Activated CD8-positive, alpha-beta memory T cell treated with anti-CD3 and anti-CD28 coated beads for 4 hours (primary cell): ENCODE measurements at places on chromosomes 1 and 21.

- no peak for DNase-seq
Observed at GRCh38 chr1:94255476-94255875, 18.1 kb upstream of the ARHGAP29 start.

- no peak for DNase-seq
Observed at GRCh38 chr1:88773540-88774150, 89.6 kb downstream of the PKN2 start.

GRCh38 chr1:25958465-25958864, 39.4 kb downstream of the PAFAH2 start:
- DNase-seq, result no peak

GRCh38 chr1:4062041-4062440, 162.0 kb upstream of the C1orf174 start:
- no peak for DNase-seq

DNA sequence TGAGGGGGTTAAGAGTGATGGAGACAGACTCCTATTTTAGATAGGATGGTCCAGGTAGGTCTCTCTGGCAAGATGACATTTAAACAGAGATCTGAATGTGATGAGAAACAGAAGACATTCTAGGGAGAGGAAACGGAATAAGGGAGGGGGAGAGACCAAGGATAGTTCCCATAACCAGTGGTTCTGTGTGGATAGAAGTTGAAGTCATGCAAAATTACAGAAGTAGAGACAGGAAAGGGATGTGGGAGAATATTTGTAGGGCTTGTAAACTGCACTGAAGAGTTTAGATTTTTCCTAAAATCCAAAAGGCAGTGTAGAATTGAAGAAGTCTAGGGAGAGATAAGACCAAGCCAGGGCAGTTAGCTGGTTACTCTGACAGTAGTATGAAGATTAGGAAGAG, 200.6 kb downstream of the GRIK1 start:
- no peak for DNase-seq

DNA sequence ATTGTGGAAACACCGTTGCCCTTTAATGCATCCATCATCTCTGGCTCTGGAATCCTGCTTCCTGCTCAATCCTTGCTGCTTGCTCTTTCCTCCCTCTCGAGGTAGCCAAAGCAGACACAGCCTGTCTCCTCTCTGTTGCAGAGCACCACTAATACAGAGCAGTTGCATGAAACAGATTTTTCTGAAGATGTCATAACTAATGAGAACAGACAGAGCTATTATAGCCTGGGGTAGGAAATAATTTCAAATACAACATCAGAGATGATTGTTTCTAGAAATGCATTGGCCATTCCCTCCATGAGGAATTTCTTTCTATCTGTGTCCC, 23.3 kb upstream of the ACBD6 start:
- no peak for DNase-seq

DNA sequence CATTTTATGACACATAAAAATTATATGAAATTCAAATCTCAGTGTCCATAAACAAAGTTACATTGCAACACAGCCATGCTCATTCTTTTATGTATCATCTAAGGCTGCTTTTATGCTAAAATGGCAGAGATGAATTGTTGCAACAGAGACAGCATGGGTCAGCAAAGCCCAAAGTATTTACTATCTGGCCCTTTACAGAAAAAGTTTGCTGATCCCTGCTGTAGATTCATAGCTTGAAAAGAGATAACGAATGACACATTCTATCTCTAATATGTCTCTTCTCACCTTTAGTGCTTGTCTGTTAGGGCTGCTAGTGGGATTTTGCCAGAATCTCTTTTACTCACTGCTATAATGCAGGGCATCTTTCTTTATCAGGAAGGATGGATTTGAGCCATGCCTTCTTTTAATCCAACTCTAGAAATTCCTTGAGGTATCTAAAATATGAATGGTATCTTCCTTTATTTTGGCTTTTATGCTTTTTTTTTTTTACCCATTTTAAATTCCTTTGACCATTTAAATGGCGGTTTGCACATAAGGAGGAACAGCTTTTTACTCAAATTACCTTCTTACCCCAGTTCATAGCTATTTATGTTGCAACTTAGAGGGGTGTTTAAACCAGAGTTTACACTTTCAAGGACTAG, 598.2 kb downstream of the PLPP3 start:
- no peak for DNase-seq

DNA sequence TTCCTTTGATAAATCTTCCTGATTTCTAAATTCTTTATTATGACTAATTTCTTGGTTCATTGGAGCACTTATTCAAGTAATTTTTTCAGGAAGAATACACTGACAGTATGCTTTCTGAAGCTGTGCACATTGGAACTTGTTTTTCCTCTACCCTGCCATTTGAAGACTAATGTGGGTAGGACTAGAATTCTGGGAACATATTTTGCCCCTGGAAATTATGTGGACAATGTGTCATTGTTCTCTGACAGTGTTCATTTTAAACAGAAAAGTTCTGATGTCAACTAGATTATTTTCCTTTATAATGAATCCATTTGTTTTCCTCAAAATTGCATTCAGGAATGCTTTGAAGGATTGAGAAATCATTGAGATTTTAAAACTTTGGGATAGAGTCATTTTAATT, 34.8 kb upstream of the ST6GALNAC5 start:
- no peak for DNase-seq

DNA sequence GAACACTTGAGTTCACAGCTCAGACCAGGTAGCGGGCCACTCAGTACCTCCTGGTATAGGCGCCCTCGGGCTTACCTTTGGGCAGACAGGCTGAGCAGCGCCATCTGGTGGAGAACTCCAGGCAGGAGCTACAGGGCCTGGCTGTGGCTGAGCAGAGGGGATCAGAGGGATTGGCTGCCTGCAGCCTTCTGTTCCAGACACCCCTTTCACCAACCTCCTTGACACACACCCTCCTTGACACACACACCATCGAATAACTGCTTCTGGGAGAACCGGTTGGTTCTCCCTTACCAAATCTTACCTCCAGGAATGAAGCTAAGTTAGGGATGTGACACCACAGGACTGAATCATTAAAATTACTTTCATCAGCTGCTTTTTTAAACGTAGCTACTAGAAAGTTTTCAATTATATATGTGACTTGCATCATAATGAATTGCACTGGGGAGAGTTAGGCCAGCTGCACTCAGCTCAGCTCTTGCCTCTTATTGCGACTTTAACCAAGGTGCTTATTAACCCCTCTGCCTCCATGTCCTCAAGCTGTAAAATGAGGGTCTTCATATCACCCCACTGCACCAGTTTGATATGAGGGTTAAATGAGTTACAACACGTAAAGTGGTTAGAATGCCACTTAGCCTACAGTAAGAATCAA, 6.6 kb downstream of the LIN28A start:
- DNase-seq, result peak; percentile 71

GRCh38 chr1:112445596-112445995, 49.6 kb downstream of the CTTNBP2NL start:
- no peak for DNase-seq

DNA sequence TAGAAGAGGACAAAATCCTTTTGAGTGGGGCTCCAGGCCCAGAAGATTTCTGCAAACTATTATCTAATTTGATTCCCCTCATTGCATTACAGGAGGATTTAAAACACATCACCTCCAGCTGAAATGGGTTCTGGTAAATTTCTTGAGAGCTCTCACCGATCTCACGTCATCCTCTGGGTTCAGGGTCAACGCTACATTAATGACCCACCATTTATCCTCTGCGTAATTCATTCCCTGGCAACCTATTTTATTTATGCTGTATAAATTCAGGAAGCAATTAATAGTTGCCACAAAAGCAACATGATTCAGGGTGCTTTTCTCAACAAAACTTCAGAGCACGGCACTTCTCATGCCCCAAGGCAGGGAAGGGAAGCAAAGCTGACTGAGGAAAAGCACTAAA, 38.9 kb downstream of the LMX1A start:
- DNase-seq, result no peak

GRCh38 chr1:22737374-22738068, 26.9 kb downstream of the EPHB2 start:
- no peak for DNase-seq

DNA sequence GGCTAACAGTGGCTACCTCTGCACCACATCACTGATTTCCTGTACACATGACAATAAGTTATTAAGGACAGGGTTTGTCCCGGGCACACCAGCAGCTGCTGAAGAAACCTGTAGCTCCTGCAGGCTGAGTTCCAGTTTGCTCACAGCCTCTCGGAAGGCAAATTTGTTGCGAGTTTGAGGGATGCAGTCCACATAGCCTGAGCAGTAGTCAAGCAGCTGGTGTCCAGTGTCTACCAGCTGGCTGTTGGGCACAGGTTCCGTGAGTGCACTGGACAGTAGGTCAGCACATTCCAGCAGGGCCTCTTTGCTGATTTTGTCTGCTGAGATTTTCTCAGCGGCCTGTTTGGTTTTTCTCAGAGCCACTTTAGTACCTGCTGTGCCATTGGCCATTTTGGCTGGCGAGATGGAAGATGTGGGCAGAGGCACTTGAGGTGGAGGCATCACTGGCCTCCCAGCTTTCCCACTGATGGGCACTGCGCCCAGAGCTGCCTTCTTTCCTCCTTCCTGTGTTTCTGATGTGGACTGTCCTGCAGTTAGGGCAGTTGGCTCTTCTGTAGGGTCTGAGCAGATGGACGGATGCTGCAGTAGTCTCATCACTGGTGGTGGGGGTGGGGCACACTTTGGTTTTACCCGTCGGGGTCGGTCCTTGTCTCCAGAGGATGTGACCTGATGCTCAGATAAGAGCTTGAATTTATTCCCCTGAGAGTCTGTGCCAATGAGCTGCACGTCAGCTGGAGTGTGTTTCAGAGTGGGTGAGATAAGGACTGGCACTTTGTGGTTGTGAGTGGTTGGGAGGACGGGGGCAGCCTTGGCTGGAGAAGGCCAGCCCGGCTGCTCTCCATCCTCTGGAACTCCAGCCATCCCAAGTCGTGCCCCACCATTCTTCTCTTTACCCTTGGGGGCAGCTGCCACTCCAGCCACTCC, 26.1 kb downstream of the TOR3A start:
- DNase-seq, result no peak

GRCh38 chr21:31558962-31559367, 100.5 kb upstream of the SOD1 start:
- peak; percentile 75 for DNase-seq

GRCh38 chr1:54800899-54801759, at the start of gene TTC22:
Gene TTC22 (minus strand): TSS chr1:54801323. CDS start chr1:54801163, 160 bp downstream.
- peak; percentile 37 for DNase-seq
